ENCODE measurements at places on chromosomes 4 and X. TPM values are rescaled to one million over a fixed set of nuclear protein-coding genes. Genes with fewer than 3 reads are reported as not detected.

Gene PNMA5
- total RNA-seq = not detected

Gene CD99L2
- total RNA-seq = 11.3 TPM

Gene CLDN22
- not detected for total RNA-seq

Gene SPANXD
- total RNA-seq = not detected

Gene DGAT2L6
- not detected for total RNA-seq

Gene FHIP1A
- total RNA-seq = 1.2 TPM

Gene FREM3
- 0.16 TPM for total RNA-seq

Gene SMIM10L2A
- total RNA-seq = 3.3 TPM

Gene TMEM35A
- not detected for total RNA-seq

Gene CD40LG
- total RNA-seq = 23.8 TPM

Gene LAMTOR3
- total RNA-seq = 17.5 TPM

Gene GAGE13
- total RNA-seq = not detected

Gene C4orf51
- not detected for total RNA-seq

Gene CXorf65
- total RNA-seq = 38.8 TPM

Gene ARHGAP6
- total RNA-seq = not detected

Gene SMIM43
- total RNA-seq = not detected

Gene TLR1
- 18.0 TPM for total RNA-seq

Gene DDIT4L
- not detected for total RNA-seq

Gene GIMD1
- not detected for total RNA-seq

Gene NDST4
- not detected for total RNA-seq

Gene CNGA1
- not detected for total RNA-seq

Gene PPEF1
- total RNA-seq = 0.09 TPM

Gene CFP
- total RNA-seq = 28.2 TPM
